ENCODE measurements at places on chromosomes 13 and 19.

GRCh38 chr13:95335667-95336066 lies 34.4 kb upstream of the ABCC4 start:
- DNase-seq: no peak

- no peak for DNase-seq
These were observed 620.6 kb downstream of the GPC6 start for GRCh38 chr13:93847162-93847561.

GRCh38 chr13:94620286-94620896 lies 18.7 kb downstream of the GPR180 start:
- DNase-seq: no peak

DNA sequence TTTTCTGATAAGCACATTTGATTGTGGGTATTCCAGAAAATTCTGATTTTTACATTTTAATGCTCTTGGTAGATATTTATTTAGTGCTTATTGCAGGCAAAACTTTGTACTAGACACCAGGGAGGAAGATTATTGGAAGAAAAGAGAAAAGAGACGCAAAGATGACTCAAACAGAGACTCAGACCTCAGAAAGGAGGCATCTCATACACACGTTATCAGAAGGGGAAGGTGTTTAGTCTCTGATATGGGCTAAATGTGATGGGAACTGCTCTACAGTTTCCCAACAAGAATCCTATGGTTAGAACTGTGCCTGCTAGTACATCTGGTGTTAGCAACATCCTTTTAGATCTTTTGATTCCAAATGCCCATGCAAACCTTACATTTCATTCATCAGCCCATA lies 245.6 kb downstream of the KLF5 start:
- no peak for DNase-seq

GRCh38 chr19:2984215-2984528 lies 6.8 kb downstream of the TLE6 start:
- DNase-seq: no peak

GRCh38 chr19:46284635-46285034 lies 12.2 kb upstream of the HIF3A start:
- no peak for DNase-seq

DNA sequence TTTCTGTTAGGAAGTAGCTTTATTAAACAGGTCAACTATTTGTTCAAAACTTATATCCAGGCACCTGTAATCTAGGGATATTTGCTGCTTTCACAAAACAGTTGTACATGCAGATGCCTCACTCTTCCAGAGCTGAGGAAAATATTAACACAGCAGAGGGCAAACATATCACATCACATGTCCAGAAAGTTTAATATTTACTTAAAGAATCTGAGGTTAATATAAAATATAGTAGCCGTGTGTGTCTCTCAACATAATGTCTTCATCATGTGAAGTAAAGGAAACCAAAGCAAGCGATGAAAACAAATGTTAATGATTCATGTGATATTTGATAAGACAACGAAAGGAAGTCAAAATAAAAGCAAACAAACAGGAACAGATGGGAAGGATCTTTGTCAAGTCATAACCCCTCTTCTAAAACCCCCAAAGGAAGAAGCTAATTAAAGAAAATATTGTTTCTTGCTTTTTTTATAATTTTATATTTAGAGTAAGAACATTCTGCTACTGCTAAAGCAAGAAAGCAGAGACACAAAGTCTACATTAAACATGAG lies 418.8 kb downstream of the DACH1 start:
- DNase-seq: no peak

- no peak for DNase-seq
These were observed 29.0 kb upstream of the WASF3 start for GRCh38 chr13:26528527-26528926.

DNA sequence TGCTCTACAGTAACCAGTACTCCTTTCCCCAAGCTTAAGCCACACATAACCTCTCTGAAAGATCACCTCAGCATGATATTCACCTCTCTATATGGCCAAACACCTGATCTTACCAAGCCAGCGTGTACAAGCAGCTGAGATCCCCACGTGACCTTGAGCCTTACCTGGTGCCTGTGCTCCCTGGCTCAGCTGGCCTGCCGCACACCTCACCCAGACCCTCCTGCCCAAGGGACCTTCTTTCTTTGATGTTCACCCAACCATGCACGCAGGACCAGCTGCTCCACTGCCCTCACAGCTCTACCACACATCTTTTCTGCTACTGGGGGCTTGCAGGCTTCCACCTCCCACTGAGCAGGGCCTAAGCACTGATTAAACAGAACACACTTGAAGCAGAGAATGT lies 9.0 kb downstream of the DHRS12 start:
- DNase-seq: no peak

- peak; percentile 79 for DNase-seq
These were observed 11.7 kb downstream of the CYTH2 start for GRCh38 chr19:48480558-48481500.

DNA sequence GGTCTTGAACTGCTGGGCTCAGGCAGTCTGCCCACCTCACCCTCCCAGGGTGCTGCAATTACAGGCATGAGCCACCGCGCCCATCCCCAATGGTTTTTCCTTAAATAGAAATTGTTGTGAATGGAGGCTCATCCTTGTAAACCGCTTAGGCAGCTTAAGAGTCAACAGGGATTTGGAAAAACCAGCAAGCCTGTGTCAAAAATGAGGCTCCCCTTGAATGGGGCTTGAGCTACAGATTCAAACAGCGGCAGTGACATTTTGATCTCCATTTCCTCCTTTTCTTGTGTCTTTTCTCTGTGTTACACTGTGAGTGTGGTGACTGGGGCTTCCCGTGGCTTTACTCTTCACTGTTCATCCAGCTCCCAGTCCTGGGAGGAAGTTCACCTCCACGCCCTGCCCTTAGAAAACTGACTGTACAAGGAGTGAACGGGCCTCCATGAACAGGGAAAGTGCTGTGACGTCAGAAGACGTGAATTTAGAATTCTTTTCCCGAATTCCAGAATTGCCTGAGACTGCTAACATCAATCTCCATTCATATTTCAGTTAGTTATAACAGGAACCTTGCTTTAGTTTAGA lies 15.3 kb upstream of the RAB8A start:
- DNase-seq: no peak

- DNase-seq: peak; percentile 57
These were observed 81.2 kb upstream of the WASF3 start for GRCh38 chr13:26476111-26476781.

GRCh38 chr19:30310602-30311263 lies 61.5 kb upstream of the ZNF536 start:
- DNase-seq: no peak

- no peak for DNase-seq
These were observed 38.6 kb upstream of the GAS6 start for GRCh38 chr13:113902481-113902880.

GRCh38 chr13:53052675-53053074 lies 24.1 kb downstream of the OLFM4 start:
- no peak for DNase-seq

GRCh38 chr19:34017024-34017423 lies 155.3 kb upstream of the LSM14A start:
- no peak for DNase-seq

- peak; percentile 44 for DNase-seq
These were observed 1.0 kb downstream of the GPC5 start for GRCh38 chr13:91399189-91400062.

DNA sequence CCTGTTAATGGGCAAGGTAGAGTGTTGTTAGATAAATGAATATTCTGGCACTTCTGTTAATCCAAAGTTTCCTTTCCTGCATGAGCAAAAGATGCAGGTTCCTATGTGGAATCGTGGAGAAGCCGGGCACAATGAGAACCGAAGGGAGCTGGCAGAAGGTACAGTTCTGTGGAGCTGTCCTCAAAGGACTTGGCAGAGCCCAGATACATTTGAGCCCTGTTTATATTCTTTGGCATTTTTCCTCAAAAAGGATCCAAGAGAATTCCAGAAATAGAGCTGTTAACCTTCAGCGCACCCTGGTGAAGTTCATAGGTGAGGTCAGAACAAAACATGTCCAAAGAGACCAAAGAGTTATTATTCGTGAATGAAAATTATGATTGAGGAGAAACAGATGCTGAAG lies 4.0 kb upstream of the DLEU7 start:
- DNase-seq: no peak

- no peak for DNase-seq
These were observed 5.0 kb upstream of the C19orf33 start for GRCh38 chr19:38298821-38299680.

DNA sequence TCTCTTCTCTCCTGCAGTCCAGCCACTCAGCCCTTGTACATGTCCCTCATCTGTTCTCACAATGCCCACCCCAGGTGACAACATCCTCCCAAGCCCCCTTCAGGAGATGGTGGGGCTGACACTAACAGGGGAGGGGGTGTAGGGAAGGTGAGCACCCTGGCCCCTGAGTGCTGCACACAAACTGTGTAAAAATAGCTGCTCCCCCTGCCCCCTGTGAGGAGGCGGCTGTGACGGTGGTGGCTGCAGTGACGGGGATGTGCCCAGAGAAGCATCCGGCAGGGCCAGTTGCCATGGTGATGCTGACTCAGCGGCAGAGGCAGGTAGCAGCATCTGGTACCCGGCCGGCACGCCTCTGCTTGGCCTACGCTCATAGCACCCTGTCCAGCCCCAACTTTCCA lies 13.0 kb upstream of the JUND start:
- DNase-seq: no peak

DNA sequence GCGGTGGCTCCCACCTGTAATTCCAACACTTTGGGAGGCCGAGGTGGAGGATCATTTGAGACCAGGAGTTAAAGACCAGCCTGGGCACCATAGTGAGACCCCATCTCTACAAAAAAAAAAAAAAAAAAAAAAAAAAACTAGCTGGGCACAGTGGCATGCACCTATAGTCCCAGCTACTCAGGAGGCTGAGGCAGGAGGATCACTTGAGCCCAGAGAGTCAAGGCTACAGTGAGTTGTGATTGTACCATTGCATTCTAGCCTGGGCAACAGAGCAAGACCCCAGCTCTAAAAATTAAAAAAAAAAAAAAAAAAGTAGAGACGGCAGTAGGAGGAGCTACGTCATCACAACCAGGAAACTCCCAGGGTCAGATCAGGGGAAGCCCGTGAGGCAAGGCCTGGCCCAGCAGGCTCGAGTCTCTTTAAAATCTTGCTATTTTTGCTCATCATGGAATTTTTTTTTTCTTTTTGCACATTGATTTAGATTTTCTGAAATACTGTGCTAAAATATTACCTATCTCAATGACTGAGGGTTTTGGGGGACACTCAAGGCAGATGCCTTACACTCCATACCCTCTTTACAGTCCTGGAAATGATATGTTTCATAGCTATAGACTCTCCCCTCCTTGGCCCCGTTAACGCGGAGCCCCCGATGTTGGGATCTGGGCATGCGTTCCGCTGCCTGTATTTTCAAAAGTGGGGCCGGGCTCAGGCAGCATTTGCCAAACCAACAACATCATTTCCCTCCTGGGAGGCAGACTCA lies 44.4 kb upstream of the USE1 start:
- DNase-seq: no peak

- DNase-seq: no peak
These were observed 50.1 kb downstream of the ITGBL1 start for GRCh38 chr13:101502618-101503017.

GRCh38 chr19:11624069-11624463 lies 26.8 kb downstream of the ZNF627 start:
- no peak for DNase-seq

- peak; percentile 71 for DNase-seq
These were observed 286.5 kb downstream of the MYO16 start for GRCh38 chr13:108915634-108916512.

- no peak for DNase-seq
These were observed 21.9 kb downstream of the KCTD12 start for GRCh38 chr13:76864259-76864658.

GRCh38 chr13:50810998-50811397 lies 32.5 kb downstream of the DLEU7 start:
- no peak for DNase-seq

GRCh38 chr13:111461445-111462149 lies 141.2 kb downstream of the TEX29 start:
- no peak for DNase-seq

All from right forelimb (tissue), 1 donor.